Stimulated activated CD8-positive, alpha-beta memory T cell treated with anti-CD3 and anti-CD28 coated beads, Interleukin-2, amount 100 ng/mL, for 48 hours (primary cell): ENCODE measurements at places on chromosomes 3 and 15.

GRCh38 chr3:106004137-106004681 is 135.4 kb upstream of the CBLB start:
- DNase-seq: no peak

DNA sequence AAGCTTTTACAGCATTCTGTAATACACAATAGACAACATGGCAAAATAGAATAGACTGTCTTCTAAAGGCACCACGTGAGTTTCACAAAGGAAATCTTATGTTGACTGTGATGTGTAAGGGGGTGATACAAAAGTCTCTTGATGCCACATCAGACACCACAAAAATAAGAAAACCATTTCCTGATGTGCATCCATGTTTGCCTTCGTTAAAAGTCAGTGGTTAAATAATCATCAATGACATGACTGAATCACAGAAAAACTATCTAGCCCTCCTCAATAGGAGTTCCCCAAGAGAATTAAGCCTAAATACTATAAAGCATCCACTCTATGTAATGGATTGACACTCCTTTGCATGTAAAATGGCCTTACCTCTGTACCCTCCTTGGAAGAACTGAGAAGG is 198.6 kb upstream of the SLC2A2 start:
- no peak for DNase-seq

- no peak for DNase-seq
Measured at GRCh38 chr3:19573644-19574043, 360.4 kb downstream of the EFHB start.

DNA sequence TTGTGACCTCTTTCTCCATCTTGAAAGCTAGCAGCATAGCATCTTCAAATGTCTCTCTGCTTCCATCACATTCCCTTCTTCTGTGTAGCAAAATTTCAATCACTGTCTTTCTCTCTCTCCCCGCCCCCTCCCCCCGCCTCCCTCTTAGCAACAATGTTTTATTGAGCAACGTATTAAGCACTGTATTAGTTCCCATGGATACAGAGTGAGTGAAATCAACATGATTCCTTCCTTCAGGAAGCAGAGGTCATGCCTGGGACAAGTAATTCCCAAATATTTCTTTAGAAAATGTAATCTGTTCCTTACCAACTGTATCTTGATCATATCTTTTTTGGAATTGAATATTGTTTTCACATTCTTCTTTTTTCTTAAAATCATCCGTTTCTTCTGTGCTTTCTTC is 373.7 kb upstream of the NECTIN3 start:
- no peak for DNase-seq

GRCh38 chr15:62099094-62099601 is 32.4 kb downstream of the C2CD4A start:
- DNase-seq: no peak

DNA sequence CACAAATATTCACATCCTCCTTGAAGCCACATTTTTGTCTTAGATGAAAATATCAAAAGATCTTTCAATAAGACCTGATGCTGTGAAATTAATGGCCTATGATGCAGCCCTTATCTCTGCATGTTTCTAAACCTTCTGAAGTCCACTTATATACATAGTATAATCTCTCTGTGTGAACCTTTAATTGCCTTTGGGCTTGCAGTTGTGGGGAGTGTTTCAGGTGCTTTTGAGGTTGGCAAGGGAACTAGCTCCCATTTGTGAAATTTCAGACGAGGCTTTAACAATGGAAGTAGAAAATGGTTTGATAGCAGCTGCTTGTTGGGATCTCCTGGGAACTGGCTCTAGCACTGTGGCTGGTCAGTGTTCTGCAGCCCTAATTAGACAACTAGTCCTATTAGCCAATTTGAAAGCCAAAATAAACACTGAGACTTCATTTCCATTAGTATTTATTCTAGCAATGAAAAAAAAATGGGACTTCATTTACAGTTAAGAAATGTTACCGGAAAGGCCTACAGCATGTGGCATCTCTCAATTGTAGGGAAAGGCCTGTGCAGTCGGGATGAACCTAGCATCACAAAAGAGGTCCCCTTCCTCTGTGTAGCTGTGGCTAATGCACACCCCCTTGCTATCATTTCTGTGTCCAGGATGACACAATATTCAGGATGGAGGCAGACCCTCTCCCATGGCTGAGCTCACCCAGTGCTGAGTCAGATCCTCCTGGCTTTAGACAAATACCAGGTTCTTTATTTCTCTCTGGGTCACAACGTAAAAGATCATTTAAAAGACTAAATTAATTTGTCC is 140.7 kb upstream of the TRIM42 start:
- DNase-seq: no peak

GRCh38 chr3:187706971-187707370 is 4.6 kb upstream of the RTP2 start:
- DNase-seq: no peak

DNA sequence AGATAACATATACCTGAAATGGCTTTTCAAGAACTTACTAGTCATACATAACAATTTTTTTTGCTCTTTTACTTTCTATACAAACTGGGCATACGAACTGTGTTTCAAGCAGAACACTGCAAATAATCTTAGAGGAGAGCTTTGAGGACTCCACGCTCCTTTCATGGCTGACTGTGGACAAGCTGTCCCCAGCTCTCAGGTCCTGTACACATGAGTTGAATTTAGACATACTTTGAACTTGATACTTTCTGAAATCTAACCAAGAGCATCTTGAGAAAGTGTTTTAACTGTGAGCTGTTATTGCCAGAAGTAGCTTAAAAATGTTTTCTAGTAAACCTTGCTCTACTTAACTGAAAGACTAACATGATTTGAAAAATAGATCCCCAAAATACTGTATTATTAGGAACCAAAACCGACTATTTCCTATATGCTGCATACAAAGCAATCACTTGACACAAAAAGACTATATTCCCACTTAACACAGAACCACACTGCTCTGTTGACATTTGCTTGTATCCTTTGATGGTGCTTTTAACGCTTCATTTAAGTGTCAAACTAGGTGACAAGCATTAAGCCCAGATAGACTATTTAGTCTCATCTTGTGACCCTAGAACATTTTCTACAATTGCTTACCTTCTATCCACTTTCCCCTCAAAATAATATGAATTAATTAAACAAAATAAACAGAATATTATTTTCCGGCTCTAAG is 755.8 kb downstream of the ROBO1 start:
- DNase-seq: no peak

- no peak for DNase-seq
Measured at GRCh38 chr15:99070208-99070607, 34.7 kb upstream of the SYNM start.

GRCh38 chr3:37190667-37191066 is 16.3 kb upstream of the LRRFIP2 start:
- no peak for DNase-seq

DNA sequence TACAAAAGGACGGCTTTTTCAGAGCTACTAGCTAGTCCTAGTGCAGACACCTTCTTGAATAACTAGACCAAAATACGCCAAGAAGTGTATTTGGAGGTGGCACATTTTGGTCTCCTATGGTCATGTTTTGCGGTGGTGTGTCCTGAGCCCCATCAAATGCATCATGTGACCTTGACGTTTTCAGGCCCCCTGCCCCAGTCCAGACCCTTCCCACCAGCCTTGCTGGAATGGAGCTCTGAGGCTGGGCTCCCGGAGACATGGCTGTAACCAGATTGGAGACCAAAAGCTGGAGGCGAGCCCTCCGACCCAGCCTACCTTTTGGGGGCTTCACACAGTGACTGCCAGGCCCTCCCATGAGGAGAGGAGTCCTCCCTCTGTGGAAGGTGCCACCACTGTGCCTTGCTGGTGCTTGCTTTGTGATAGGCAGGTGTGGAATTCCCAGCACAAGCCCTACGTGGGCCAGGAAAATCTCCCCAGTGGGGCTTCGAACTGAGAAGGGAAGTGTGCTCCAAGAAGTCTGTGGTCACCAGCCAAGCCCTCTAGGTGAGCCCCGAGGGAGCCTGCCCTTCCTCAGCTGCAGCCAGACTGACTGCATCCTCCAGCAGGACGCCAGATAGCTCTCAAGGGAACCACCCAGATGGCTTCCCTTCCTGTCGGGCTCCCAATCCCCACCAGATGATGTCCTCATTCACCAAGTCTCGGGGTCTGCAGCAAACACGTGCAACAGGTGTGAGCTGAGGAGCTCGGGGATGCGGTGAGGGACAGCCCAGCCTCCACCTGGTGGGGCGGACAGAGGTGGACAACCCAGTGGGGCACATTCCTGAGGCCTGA is 126.2 kb downstream of the ASB7 start:
- no peak for DNase-seq

GRCh38 chr3:116285781-116286421 is 159.4 kb downstream of the LSAMP start:
- DNase-seq: no peak

DNA sequence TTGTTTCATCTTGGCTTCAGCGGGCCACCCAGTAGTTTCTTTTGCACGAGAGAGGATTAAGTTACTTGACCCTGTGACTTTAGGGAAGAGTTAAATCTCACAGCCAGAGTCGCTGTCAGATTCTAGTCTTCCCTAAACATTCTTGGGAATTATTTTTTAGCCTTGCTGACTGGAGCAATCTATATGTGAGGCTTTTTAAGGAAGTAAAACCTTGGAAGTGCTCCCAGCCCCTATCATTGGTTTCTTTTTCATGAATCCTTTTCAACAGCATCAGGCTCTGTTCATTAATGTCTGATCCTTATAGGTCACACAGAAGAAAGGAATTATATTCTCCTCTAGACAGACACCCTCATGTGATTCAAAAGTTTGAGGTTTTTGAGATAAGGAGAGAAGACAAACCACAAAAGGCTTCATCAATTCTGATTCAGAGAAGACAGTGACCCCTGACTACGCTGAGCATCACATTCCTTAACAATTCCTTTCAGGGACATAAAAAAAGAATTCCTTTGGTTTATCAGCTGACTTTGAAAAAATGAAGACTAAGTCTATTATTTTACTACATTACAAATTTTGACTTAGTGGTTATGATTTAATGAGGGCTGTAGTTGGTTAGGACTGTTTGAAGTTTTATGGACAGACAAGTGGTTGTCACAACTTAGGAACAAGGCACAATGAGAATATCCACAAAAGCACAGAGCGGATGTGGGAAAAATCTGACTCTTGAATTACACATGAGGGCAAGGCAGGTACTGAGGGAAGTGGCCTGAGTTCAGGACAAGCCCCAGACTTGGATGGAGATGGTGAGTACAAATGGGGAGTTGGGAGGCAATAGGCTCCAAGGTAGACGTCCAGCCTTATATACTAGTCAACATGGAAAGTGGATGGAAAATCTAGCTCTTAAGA is 171.1 kb upstream of the STT3B start:
- no peak for DNase-seq

- DNase-seq: no peak
Measured at GRCh38 chr15:67186226-67186649, 68.2 kb downstream of the AAGAB start.

DNA sequence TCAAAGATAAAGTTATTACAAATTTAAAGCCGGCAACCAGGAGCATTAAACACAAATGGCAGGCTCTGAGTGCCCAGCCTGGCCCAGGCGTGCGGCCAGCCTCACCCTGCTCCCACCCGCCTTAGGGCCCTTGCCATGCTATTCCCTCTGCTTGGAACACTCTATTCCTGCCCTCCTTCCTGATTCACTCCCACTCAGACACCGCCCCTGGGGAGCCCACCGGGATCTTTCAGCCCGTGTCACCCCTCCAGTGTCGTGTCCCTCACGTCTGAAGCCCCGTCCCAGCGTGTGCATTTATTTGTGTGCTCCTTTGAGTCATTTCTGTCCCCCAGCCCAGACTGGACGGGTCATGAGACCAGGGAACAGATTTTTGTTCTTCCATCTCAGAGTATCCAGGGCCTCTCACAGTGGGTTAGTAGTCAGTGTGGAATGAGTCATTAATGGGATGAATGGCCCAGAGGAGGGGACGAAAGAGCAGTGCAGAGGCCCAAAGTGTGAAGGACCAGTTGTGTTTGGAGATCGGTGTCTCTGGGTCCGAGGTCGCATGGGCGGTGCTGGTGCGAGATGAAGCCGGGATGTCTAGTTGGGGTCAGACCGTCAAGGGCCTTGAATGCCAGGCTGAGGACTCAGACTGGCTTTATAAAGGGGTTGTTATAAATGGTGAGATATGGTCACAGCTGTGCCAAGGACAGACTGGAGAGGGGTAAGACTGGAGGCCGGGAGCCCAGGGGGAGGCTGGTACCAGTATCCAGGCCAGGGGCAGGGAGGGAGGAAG is 58.9 kb upstream of the SLC6A6 start:
- DNase-seq: no peak

DNA sequence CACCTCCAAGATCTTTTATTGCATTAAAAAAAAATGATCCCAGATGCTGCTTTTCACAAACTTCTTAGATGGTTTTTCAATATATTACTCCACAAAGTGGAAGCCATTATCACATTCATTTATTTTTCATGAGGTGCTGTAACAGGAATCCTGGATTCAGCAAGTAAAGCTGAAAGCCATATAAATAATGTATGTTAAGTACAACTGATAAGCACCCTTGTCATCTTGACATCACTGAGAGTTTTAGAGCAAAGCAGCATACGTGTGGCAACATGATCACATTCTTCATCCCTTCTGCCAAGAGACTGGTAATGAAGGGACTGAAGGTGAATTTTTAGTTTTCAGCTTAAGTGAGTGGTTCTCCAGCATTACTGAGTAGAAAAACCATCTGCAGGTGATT is 44.9 kb upstream of the LRRFIP2 start:
- DNase-seq: no peak

GRCh38 chr3:149751551-149751950 is 738 bp downstream of the COMMD2 start:
- DNase-seq: no peak

- no peak for DNase-seq
Measured at GRCh38 chr3:181721046-181721875, 9.5 kb downstream of the SOX2 start.

GRCh38 chr3:151869181-151869580 is 4.3 kb upstream of the SUCNR1 start:
- DNase-seq: no peak

GRCh38 chr3:132756108-132756650 is 34.0 kb upstream of the NPHP3 start:
- no peak for DNase-seq

DNA sequence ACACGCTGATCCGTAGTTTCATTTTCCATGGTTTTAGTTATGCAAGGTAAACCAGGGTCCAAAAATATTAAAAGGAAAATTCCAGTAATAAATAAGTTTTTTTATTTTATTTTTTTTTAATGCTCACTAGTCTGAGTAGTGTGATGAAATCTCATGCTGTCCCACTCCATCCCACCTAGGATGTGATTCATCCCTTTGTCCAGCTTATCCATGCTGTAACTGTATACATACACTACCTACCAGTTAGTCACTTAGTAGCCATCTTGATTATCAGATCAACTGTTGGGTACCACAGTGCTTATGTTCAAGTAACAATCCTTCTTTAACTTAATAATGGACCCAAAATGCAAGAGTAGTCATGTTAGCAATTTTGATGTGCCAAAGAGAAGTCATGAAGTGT is 75.2 kb downstream of the ESYT3 start:
- DNase-seq: no peak

DNA sequence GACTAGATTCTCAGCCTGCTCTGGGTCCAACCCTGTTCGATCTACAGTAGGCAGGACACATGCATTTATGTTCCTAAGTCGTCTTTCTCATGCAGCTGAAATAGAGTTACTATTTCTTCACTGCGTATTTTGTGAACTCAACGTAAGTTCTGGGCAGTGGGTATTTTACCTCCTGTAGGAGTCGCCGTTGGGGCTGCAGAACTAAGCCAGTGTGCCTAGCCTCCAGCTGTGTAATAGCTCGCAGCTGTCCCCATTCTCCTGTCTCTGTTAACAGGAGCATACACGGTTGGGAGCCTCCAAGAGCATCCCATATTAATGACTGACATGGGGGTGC is 58.4 kb upstream of the HRH1 start:
- no peak for DNase-seq

GRCh38 chr3:12830785-12831156 is 10.6 kb downstream of the RPL32 start:
- DNase-seq: no peak

GRCh38 chr3:87309601-87310000 is 33.2 kb upstream of the POU1F1 start:
- no peak for DNase-seq
